Left ventricle myocardium superior (tissue), 1 donor: ENCODE measurements at places on chromosomes 2 and 18. TPM values are rescaled to one million over a fixed set of nuclear protein-coding genes. Genes with fewer than 3 reads are reported as not detected.

The IL1B gene
- total RNA-seq, result 0.37 TPM

The AMER3 gene
- not detected for total RNA-seq

The CXCR1 gene
- 0.69 TPM for total RNA-seq

DNA sequence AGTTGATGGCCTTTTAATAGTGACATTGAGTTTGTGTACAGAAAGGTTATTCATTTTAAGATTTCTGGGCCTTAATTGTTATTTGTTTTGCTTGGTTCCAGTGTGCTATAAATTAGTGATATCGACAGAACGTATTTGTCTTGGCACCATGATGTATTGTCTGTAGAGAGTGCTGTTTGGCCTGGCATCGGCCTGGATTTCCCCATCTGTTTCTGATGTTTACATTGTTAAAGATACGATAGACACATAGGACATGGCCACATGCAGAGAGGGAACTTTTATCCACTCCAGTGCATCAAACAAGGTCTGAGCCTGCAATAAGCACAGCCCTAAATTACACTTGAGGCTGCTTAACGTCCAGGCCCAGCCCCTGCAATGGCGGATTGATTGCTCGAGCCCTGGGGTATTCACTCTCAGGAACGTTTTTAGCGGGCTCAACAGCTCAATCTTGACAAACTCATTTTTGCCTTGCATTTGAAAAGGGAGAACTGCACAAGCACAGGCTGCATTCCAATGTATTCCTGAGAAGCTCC lies 144.7 kb downstream of the SLC4A3 start:
- DNase-seq, result no peak

DNA sequence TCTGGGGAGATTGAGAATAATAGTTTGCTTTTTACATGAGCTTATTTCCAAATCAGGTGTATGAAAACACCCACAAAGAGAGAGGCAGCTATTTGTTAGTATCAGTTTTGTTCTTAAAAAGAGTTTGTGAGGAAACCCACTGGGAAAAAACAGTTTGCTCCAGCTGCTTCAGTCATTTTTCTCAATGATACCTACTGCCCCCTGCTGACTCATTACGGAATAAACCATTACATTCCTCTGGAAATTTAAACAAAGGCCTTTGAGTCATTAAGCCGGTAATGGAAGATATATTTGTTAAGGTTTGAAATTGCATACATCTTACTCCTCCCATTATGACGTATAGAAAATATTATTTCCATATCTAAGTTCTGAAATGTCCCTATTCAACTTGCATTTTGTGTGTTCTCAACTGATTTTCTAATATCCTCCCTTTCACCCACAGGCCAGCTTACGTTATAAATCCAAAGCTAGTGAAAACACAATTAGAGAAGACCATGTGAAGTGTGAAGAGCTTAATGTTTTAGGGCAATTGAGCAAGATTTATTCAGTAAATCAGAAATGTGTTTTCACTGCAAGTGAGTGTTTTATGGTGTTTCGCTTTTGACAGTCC lies 761.6 kb downstream of the DSC3 start:
- no peak for DNase-seq

- DNase-seq, result no peak
Measured at GRCh38 chr2:1254662-1255343, 158.5 kb upstream of the TPO start.

- DNase-seq, result no peak
Measured at GRCh38 chr2:80028051-80028450, 276.5 kb downstream of the LRRTM1 start.

- no peak for DNase-seq
Measured at GRCh38 chr2:44843086-44843485, 98.4 kb upstream of the SIX3 start.

- DNase-seq, result no peak
Measured at GRCh38 chr2:85309699-85310321, 18.0 kb downstream of the TGOLN2 start.
